ENCODE measurements at places on chromosomes 1 and 21.

GRCh38 chr1:11037740-11038182, 9.3 kb downstream of the MASP2 start:
- DNase-seq, result peak; percentile 78

- DNase-seq, result peak; percentile 62
These were observed 23.3 kb downstream of the CAPN8 start for GRCh38 chr1:223642237-223642636.

GRCh38 chr21:25615880-25616279, 8.6 kb upstream of the MRPL39 start:
- DNase-seq, result no peak

GRCh38 chr1:170367615-170368014, 164.4 kb upstream of the GORAB start:
- DNase-seq, result no peak

DNA sequence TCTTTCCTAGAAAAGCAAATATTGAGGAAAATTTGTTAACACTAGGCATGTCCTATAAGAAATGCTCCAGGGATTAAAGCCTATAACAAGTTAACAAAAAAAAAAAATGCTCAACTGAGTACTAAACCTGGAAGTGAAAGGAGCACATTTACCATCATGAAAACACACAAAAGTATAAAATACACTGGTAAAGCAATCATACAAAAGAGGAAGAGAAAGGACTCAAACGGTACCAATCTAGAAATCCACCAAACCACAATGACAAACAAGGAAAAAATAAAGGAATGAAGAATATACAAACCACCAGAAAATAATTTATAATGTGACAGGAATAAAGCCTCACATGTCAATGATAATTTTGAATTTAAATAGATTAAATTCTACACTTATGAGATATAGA, 21.2 kb downstream of the CD1E start:
- DNase-seq, result no peak

- DNase-seq, result peak; percentile 52
These were observed 46.5 kb upstream of the COA6 start for GRCh38 chr1:234326497-234327366.

GRCh38 chr1:201505503-201505890, 1.4 kb downstream of the CSRP1 start:
- DNase-seq, result no peak

GRCh38 chr1:216081445-216081844, 341.8 kb downstream of the USH2A start:
- no peak for DNase-seq

DNA sequence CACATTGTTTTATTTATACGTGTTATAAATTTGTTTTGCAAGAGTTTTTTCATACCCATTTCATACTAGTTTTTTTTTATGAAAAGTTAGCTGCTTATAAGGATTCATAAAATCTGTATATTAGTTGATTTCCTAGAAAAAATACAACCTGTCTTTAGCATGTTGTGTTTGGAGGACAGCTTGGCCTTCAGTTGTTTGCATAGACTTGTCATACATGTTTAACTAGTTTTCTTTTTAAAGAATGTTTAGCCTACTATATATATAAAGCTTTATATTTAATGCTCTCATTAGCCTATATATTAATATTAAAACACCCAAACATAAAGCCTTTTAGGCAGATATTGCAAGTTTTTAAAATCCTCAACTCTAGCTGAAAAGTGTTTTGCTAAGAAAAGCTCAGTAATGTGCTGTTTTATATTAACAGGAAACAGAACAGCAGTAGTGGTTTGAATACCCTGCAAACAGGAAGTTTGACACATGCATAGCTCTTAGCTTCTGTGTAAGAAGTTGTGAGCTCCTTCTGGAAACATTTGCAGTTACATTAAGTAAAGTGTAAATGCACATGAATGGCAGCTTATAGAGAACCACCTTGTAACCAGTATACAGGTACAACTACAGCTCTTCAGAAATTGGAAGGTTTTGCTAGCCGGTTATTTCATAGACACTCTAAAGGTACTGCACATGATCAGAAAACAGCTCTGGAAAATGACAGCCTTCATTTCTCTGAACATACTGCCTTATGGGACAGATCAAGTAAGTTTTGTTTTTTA, at the start of gene PRKACB:
PRKACB (plus strand) TSS at position 476 of the 770 bp plus-strand sequence; CDS start at position 567, 91 bp downstream.
- DNase-seq, result no peak

DNA sequence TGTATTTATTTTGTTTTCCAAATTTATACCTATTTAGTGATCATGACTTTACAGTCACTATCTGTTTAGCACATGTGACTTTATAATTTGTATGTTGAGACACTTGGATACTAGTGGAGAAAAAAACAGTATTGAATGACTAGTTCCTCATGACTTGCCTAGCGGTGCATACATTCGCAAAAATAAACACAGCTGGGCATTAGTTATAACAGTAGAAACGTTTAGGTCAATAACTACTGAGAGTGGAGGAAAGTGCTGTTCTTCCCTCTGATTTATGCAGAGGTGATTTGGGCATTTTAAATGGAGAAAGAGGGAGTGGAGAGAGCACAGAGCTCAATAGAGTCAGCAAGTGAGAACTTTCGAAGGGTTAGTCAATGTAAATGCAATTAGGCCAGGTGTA, 1679.0 kb upstream of the B3GALT2 start:
- DNase-seq, result no peak

DNA sequence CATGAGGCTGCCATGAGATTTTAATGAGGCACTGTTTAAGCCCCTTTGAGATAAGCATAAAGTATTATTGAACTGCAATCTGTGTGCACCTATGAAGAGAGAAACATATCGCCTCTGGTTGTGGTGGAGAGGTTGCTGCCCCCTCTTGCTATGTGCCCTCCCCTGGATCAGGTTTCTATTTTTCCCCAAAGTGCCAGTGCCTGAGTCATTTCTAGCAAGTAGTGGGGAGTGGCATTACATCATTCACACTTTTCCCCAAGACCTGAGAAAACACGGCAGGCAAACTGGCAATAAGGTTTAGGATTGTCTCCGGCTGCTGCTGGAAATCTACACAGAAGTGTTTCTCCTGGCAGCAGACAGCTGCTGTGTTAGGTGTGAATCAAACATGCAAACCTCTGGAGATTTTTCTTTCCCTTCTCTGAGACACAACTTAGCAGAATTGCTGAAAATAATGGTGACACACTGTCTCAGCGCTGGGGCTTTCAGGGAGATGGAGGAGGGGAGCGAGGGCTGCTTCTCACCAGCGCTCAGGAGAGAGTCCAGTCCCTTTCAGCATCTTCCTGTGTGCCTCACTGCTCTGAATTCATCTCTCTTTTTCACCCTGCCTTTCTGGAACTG, 13.7 kb upstream of the RGS16 start:
- DNase-seq, result peak; percentile 53

GRCh38 chr1:80566123-80566522, 1234.6 kb upstream of the ADGRL2 start:
- no peak for DNase-seq

GRCh38 chr1:163655565-163655964, 333.8 kb downstream of the NUF2 start:
- DNase-seq, result no peak

GRCh38 chr1:223421025-223421424, 27.8 kb downstream of the CCDC185 start:
- peak; percentile 45 for DNase-seq

GRCh38 chr1:186244825-186245224, 130.2 kb downstream of the TPR start:
- peak; percentile 23 for DNase-seq

- no peak for DNase-seq
These were observed 1.4 kb upstream of the TRAF5 start for GRCh38 chr1:211324992-211325775.

DNA sequence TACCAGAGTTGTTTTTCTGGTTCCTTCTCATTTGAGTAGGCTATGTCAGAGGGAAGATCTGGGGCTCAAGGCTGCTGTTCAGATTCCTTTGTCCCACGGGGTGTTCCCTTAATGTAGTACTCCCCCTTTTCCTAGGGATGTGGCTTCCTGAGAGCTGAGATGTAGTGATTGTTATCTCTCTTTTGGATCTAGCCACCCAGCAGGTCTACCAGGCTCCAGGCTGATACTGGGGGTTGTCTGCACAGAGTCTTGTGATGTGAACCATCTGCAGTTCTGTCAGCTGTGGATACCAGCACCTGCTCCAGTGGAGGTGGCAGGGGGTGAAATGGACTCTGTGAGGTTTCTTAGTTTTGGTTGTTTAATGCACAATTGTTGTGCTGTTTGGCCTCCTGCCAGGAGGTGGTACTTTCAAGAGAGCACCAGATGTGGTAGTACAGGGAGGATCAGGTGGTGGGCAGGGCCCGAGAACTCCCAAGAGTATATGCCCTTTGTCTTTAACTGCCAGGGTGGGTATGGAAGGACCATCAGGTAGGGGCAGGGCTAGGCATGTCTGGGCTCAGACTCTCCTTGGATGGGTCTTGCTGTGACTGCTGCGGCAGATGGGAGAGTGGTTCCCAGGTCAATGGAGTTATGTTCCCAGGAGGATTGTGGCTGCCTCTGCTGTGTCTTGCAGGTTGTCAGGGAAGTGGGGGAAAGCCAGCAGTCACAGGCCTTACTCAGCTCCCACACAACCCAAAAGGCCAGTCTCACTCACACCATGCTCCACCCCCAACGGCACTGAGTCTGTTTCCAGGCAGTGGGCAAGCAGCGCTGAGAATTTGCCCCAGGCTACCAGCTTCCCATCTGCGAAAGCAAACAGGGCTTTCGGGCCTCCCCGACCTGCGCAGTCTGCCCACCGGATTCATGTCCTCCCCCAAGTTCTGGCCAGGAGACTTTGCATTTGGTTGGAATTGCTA, 64.2 kb downstream of the SERINC2 start:
- DNase-seq, result peak; percentile 98

GRCh38 chr1:170175484-170175883, 29.7 kb downstream of the NTMT2 start:
- DNase-seq, result no peak

GRCh38 chr1:192272732-192273131, 44.1 kb upstream of the RGS21 start:
- no peak for DNase-seq

GRCh38 chr1:16114527-16115467, 41.1 kb downstream of the EPHA2 start:
- DNase-seq, result no peak

DNA sequence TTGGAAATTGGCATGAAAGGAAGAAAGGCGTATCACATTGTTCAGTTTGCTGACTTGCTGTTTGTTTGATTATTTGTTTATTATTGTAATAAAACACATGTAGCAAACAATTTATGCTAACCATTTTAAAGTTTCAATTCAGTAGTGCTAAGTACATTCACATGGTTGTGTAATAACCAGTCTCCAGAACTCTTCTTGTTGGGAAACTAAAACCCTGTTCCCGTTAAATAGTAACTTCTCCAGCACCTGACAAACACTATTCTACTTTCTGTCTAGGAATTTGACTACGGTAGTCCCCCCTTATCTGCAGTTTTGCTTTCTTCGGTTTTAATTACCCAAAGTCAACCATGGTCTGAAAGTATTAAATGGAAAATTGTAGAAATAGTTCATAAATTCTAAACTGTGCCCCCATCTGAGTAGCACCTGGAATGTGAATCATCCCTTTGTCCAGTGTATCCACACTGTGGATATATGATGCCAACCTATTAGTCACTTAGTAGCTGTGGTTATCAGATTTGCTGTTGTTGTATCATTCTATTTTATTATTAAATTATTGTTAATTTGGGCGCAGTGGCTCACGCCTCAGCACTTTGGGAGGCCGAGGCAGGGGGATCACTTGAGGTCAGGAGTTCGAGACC, 5.5 kb downstream of the MORC3 start:
- no peak for DNase-seq

GRCh38 chr1:222283147-222283768, 264.6 kb downstream of the HHIPL2 start:
- no peak for DNase-seq

- no peak for DNase-seq
These were observed 132.7 kb downstream of the PLPP3 start for GRCh38 chr1:56446531-56447098.

DNA sequence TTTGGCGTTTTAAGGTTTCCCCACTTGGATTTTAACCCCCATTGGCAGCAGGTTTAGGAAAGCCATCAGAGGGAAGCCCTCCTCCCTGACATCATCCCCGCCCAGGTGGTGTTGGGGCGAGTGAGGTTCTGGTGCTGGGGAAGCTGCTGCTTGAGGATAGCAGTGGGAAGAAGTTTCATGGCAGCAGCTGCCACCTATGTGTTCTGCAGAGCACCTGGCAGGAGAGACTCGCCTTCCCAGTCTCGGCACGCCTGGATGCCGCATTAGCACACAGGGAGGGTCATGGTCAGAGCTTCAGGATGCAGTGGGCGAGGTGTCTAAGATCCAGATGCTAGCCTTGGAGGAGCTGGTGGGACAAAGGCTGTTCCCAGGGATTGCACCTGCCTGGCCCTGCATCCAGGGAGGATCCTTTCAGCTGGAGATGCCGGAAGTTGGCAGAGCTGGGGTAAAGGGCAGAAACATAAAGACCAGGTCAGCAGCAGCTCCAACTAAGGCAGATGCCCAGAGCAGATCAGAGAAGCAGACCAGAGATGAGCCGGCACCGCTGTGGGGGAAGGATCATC, 33.9 kb downstream of the ABCG1 start:
- DNase-seq, result no peak

- DNase-seq, result no peak
These were observed 97.0 kb upstream of the CDC42BPA start for GRCh38 chr1:227415115-227415790.

DNA sequence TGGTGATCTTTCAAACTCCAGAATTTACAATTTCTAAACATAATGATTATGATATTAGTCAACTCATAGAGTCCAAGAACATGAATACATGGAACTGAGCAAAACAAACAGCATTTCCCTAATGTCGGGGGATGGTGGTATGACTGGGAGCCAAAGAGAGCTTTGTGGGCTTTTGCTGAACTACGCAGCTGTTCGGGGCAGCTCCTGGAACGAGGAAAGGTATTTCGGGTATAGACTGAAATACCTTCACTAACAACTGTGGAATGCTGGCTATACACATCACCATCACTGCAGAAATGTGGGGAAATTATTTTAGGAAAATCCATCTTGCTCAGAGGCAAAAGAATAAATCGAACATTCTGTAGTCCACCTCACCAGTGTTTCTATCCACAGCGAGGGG, 30.2 kb upstream of the VPS26C start:
- no peak for DNase-seq

DNA sequence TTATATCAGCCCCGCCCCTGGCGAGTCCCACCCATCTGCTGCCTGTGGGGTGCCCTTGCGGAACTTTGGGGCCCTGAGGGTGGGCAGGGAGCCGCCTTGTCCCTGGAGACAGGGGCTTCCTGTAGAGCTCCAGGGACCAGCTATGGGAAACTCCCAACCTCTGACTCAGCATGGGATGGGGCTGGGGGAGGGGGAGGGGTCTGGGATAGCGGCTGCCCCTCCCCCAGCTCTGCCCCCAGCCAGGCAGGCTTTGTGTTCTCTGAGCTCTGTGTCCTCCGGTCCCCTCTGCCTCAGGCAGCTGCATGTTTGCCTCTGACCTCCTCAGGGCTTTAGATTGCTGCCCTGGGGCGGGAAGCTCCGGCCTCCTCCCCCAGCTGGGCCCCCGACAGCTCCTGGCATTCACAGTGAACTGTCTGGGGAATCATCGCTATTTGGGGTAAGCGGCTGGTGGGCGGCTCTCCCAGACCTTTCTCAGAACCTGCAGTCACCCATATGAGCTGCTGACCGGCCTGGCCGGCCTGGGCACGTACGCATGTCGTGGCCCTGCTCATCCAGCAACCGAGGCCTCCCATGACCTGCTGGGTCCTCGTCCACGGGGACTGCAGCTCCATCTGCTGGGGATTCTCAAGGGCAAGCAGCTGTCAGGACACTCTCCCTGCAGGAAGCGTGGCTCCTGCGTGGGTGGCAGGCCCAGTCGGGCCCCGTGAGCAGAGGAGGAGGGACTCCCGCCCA, 17.1 kb downstream of the ARHGEF16 start:
- no peak for DNase-seq

- DNase-seq, result peak; percentile 48
These were observed 24.4 kb downstream of the RRAGC start for GRCh38 chr1:38834937-38835827.

GRCh38 chr1:206634365-206635079, 814 bp upstream of the DYRK3 start:
- DNase-seq, result peak; percentile 76

All from NCI-H524 (cell line).